HepG2 (cell line): ENCODE measurements at places on chromosomes 6 and 20.
A peak's percentile ranks its signal among the peaks of the same experiment; 100 is the strongest.

- no peak for DNase-seq
Observed at GRCh38 chr6:143099647-143100046, 39.0 kb downstream of the AIG1 start.

DNA sequence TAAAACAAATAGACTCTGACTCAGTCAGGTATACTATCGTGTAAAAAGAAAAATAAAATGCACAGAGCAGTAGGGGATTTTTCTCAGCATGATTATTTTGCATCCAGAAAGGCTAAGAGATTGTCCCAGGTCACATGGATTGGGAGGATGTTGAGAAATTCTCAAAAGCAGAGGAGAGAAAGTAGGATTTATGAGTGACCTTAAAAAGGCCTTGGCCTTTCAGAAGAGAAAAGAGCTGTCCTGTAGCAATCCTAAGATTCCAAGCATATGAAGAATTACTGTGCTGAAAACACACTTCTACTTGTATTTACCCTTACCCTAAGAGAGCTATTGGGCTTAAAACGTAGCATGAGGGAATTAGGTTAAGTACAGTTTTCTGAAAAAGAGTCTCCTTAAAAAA, 149.7 kb upstream of the ENPP5 start:
- no peak for DNase-seq

GRCh38 chr6:82015526-82015925, 232.0 kb downstream of the IBTK start:
- DNase-seq, result peak; percentile 22

DNA sequence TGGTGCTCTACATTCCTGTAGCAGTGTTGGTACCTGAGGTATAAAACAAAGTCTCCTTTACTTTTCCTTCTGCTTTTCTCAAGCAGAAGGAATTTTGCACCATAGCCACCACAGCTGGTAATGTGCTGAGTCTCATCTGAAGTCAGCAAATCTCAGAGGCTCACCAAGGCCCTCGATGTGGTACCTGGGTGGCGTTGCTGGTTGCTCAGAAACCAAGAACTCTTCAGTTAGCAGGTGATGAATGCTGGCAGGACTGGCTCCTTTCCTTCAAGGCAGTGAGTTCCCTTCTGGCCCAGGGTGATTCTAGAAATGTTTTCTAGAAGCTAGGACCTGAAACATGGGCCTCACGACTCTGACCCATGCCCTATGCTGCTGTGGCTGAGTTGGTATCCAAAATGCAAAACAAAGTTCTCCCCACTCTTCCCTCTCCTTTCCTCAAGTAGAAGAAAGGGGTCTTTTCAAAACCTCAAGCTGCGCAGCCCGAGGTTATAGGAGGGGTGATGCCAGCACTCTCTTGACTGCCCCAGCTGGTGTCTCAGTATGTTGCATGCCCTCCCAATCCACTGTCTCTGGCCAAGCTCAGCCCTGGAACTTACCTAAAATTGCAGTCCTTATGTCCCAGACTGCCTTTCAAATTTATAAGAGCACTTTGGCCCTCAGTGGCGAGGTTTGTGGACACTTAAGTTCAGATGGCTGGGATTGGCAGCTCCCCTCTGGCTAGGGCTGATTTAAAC, 592.3 kb downstream of the FRK start:
- DNase-seq, result no peak

DNA sequence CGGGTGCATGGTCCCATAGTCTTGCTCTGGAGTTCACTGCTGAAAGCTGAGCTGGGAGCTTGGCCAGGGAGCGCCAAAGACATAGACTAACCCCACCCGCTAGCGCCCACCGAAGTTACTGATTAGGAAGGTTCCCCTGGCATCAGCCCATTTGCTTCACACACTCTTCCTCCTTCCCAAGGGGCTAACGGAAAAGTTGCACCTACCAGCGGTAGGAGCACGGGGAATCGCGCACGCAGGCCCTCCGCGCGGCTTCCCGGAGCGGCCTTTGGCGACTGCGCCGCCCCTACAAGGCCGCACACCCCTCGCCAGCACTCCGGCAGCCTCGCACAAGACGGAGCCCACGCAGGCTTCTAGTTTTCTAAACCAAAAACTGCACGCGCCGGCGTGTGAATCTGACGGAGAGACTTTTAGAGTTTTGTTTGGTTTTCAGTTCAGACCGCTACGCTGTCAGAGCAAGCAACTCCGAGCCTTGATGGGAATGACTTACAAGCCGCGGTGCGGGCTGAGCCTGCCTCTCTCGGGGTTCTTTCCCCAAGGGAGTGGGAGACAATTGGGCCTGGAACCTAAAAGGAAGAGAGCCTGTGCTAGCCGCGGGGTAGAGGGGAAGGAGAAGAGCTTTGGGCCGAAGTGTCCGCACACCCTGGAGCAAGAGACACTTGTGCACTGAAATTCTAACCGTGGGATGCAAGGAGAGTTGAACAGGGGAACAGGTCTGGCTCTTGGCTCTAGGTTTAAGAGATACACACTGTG, 891 bp upstream of the POU3F2 start:
- no peak for DNase-seq

DNA sequence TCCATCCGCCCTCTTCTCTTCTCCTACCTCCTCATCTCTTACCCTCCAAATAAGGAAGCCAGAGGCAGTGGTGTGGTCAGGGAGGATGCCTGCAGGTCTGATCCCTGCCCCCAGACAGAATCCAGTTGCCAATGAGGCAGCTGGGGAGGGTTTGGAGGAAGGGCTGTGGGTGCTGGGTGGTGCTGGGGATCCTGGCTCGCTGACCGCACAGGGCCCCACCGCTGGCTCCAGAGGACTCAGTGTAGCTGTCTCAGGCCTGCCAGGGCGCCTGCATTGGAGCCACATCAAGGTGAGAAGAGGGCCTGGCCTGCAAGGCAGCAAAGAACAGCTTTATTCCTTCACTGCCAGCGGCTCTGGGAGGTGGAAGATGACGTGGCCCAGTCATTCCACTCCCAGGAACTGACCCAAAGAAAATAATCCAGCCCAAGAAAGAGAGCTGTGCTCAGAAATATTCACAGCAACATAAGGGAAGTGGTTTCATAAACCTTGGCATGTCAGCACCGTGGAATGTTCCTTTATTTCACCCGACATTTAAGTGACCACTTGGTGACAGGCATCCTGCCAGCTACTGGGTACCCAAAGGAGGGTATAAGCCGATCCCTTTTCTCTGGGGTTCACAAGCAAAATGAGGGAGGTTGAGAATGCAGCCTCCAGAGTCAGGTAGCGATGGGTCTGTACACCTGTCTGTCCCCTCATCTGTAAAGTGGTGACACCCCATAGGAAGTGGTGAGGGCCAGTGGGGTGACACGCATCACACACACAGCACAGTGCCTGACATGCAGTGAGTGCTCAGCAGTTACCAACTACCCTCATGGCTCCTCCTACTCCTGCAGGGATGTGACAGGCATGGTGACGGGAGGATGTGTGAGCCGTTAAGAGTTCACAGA, 125.1 kb downstream of the SNX5 start:
- no peak for DNase-seq
